Fibroblast of skin of left biceps (primary cell): ENCODE measurements at places on chromosomes 3 and 15.

DNA sequence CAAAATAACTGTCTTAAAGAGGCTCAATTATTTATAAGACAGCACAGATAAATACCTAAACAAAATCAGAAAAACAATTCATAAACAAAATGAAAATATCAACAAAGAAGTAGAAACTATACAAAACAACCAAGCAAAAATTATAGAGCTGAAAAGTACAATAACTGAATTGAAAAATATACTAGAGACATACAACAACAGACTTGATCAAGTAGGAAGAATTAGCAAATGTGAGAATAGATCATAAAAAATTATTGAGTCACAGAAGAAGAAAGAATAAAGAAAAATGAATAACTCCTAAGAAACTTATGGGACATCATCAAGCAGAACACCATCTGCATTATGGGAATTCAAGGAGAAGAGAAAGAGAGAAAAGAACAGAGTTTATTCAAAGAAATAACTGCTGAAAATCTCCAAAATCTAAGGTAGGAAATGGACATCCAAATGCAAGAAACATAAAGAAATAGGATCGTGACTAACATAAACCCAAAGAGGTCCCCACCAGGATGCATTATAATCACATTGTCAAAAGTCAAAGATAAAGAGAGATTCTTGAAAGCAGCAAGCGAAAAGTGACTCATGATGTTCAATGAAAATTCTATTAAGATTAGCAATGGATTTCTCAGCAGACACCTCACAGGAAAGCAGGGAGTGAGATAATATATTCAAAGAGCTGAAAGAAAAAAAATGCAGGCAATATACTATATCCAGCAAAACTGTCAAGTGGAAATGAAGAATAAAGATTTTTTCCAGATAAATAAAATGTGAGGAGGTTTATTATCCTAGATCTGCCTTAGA lies 85.9 kb downstream of the DCLK3 start:
- DNase-seq, result no peak

- DNase-seq, result peak; percentile 70
Observed at GRCh38 chr3:72306800-72307341, 521.9 kb upstream of the PROK2 start.

DNA sequence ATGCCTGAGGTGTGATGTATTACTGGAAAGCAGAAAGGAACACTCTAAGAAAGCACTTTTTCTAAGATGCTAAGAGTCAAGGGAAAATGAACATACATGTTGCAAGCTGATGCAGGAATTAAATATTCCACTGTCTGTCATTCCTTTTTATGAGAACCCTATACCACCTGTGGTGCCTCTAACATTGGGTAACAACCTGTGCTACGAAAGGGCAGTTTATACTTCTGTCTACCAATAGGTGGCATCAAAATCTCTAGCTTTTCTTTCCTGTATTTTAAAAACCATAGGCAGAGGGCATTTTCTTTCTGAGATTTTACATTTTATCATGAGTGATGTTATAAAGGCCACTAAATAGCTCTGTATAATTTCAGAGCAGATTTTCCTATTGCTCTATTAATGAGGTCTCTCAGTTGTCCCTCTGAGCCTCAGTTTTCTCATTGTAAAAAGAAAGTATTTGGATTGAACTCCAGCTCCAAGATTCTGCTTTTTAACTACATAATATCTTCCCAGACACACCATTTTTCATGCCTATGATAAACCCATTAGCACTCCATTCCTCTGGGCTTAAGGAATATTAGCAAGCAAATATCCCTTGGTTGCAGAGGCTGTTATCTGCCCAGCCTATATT lies 3.5 kb upstream of the CPNE4 start:
- no peak for DNase-seq

DNA sequence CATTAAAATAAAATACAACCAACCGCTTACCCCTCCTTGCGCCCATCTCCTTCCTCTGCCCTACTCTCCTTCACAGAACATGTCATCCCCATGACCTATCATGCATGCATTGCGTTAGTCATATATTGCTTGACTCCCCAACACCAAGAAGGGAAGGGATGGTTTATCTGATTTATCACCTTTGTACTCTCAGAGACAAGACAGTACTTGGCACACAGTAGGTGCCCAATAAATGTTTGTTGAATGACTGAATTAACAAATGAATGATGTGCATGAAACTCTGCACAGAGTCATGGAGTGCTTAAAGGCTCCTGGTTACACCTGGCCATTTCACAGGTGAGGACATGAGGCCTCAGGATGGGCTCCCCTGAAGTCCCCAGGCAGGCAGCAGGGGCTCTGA lies 59.7 kb downstream of the IQSEC1 start:
- no peak for DNase-seq

DNA sequence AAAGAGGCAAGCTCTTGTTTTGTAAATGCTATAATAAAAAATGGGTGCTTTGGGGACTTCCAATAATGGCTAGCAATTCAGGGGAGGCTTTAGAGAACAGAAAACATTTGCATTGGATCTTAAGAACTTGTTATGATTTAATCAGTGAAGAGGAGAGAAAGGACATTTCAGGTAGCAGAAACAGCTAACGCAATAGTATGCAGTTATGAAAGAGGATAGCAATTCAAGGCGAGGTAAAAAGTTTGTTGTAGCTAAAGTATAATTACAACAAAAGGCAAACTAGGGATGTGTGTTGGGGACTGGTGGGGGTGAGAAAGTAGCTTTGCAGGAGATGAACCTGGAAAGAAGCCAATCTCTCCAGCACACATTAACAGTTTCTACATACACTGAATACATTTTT lies 558.7 kb upstream of the SEMA6D start:
- DNase-seq, result no peak

GRCh38 chr3:195356151-195357086 lies 85.5 kb upstream of the XXYLT1 start:
- no peak for DNase-seq

DNA sequence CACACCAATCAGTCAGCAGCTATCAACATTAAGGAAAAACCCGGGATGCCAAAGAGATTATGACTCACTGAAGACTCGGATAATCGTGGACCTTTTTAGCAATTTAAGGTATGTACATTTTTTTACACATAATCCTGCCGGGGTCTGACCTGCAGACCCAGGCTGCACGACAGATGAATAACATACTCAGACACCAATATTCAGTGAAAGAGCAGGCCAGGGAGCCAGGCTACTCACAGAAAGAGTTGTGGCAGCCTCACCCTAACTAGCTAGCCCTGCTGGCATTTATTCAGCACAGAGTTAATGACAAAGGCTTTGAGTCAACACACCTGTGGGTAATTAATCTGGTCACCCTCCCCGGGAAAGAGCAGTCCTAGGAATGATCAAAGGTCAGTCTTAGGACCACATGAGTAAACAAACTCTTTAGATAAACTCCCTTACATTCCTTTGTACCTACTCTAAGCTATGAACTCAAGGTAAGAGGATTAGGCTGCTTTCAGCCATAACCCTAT lies 727.5 kb downstream of the TBL1XR1 start:
- DNase-seq, result no peak

- no peak for DNase-seq
Observed at GRCh38 chr15:91593653-91594052, 259.9 kb upstream of the SLCO3A1 start.

- no peak for DNase-seq
Observed at GRCh38 chr3:115681736-115682135, 58.4 kb downstream of the GAP43 start.

DNA sequence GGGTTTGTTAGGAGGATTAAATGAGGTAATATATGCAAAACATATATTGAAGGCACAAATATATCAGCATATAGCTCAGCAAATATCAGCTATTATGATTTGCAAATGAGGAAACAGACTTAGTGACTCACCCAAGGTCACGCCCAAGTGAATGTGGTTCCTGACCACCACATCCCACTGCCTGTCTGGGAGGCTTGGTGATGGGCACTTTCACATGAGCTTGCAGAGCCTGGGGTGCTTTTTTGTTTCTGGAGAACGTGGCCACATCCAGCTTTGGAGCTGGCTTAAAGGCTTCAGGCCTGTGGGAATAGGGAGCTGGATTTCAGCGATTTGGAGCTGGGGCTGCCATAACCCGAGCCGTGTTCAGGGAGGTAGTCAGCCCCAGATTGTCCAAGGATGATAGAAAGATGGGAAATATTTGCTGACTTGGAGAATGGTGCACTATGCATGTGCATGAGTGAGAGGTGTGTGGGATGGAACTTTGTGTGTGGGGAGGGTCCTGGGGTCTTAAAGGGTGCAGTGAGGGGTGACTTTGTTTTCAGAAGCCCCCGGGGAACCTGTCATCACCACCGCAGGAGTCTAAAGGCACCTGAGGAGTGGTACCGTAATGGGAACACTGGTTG lies 12.0 kb upstream of the FGD5 start:
- DNase-seq, result no peak

- DNase-seq, result peak; percentile 91
Observed at GRCh38 chr15:69414701-69415167, 585 bp downstream of the KIF23 start.

DNA sequence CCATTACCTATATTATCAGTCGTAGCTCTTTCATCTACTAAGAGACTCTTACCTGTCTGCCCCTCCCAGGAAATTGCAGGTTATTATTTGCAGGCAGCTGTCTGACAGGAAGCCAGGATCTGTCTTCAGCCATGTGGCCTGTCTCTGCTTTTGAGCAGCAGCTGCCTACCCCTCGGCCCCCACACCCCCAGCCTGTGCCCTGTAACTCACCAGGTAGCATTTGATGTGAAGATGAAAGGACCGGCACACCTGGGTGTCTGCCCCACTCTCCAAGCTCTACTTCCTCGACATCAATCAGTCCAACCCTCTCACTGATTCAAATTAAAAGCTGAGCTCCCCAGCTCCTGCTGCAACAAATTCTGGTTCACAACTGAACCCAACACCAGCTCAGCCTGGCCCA lies 197.2 kb upstream of the CTNNB1 start:
- DNase-seq, result no peak

DNA sequence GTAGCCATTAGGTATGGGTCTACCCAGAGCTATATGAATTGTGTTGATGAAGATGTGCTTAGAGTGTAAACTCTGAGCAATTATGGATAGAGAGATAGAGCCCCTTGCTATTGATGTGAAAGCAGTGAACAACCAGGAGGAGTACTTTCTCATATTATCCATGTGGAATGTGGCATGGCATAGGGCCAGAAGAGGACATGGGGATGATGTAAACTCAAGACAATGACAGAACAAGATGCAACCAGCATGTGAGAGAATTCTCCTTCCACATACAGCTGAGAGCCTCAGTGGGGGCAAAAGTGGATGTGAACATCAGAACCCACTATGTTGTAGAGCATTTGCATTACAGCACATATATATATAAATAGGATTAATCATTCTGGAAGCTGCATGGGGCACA lies 36.4 kb upstream of the BNC1 start:
- DNase-seq, result no peak

GRCh38 chr3:139309061-139309591 lies 34.7 kb upstream of the MRPS22 start:
- DNase-seq, result no peak

GRCh38 chr15:86425746-86426145 lies 346.1 kb downstream of the AGBL1 start:
- DNase-seq, result no peak

- peak; percentile 46 for DNase-seq
Observed at GRCh38 chr15:87764461-87765240, 491.9 kb downstream of the NTRK3 start.

GRCh38 chr3:31614162-31614921 lies 81.6 kb downstream of the STT3B start:
- no peak for DNase-seq

GRCh38 chr15:92833493-92834271 lies 66.4 kb upstream of the CHD2 start:
- no peak for DNase-seq

DNA sequence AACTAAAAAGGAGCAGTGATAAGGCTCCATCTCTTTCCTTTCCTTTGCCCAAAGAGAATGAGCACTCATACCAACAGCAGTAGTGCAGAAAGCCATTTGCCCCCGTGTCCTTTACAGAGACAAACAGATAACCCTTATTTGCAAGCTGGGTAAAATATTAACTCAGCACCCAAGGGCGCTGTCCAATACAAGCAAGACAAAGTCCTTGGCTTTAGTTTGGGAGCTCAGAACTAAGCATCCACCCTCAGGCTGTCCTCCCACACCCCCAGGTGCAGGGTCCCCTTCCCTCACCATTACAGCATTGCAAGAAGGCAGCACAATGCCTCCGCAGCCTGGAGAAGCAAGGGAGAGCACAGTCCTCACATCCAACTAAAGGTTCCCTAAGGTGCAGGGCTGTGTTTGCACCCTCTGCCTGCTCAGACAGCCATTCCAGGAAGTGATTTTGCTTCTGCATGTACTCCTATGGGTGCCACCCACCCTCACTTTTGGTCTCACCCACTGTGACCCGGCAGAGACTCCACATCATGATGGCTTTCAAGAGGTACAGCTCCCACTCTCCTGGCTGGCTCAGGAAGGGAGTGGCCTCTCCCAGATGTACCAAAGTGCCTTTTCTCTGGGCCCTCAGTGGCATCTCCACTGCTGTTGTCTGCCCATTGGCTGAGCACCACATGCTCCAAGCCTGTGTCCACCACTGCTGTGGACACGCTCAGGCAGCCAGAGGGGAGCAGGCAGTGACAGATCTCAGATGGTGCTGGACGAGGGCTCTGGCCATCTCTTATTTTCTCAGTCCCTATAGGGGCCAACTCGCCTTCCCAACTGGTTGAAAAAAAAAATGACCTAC lies 34.1 kb upstream of the HES1 start:
- DNase-seq, result no peak

DNA sequence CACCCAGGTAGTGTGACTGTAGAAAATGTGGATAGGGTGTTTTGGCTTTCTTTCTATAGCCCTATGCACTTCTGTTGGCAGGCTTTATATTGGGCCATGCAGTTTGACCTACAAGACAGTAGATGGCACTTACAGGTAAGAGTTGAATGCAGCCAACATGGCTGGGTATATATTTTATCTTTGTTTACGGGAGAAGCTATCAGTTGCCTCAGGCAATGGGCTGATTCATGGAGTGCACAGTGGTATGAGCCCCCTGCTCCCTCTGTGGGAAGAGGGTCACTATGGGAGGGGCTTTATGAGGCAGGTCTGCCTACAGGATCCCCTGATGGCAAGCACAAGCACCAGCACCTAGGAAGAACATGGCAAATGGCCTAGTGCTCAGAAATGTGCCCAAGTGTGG lies 301.2 kb upstream of the CDIN1 start:
- DNase-seq, result no peak

- no peak for DNase-seq
Observed at GRCh38 chr3:163953526-163953925, 1124.8 kb downstream of the SI start.

DNA sequence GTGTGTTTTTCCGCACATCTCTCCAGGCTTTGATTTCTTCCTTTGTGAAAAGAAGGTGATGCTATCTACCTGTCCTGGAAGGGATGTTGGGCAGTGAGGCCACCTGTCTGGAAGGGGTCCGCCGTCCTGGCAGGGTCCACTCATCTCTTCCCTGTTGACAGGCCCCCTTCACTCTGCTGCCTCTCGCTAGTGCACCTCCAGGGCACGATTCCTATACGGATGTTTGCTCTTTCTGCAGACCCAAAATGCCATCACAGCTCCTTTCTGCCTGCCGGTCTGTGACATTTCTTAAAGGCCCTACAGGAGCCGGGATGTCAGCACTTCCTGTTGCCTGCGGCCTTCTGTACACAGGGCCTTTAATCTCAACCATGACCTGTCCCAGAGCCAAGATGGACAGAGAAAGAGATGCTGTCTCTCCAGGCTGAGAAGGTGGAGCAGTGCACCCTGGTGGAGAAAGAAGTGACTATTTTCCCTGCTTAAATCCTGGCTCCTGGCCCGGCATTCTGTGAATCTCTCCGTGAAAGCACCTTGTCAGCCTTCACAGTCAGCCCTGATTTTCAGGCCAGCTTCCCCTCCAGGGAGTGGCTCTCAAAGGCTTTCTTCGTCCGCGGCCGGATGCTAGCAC lies 7.4 kb downstream of the FAM3D start:
- no peak for DNase-seq
